Activated effector memory CD4-positive, alpha-beta T cell treated with Interleukin-2 at 50 U/mL for 16 hours (primary cell): ENCODE measurements at places on chromosomes 12 and 14.

DNA sequence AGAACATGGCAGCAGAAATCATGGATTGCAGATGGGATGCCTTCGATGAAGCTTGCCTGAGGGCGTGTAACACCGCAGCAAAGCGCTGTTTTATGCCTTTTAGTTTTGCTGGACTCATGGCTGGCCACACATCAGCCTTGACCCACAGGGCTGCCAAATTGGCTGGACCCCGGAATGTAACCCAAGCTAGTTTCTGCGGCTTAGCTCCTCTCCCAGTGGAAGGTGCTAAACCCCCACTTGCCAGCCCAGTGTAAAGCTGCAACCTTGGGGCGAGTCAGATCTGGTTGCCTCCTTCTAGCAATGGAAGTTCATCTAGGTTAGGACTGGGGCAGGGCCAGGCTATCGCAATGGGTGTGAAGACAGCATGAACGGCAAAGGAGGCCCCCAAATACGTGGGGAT is 38.3 kb downstream of the MEG3 start:
- no peak for DNase-seq

DNA sequence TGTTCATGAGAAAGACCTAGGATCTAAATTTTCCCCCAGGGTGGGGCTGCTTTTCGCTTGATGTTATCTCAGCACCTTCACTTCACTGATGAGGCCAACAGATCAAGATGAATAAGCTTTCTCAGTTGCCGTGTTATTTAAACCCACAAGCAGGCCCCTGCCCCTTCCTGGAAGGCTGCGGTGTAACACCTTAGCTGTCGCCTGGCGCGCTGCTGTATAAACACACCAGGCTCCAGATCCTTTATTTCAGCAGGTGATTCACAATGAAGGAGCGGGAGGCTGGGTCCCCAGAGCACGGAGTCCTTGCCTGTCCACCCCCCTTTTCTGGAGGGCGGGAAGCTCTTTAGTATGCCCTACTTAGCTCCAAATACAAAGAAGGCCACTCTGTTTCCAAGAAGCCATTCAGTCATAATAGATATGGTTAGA is 515.4 kb downstream of the FUT8 start:
- DNase-seq: peak; percentile 78

- DNase-seq: no peak
These were observed 29.7 kb downstream of the FAM222A start for GRCh38 chr12:109743076-109743910.

DNA sequence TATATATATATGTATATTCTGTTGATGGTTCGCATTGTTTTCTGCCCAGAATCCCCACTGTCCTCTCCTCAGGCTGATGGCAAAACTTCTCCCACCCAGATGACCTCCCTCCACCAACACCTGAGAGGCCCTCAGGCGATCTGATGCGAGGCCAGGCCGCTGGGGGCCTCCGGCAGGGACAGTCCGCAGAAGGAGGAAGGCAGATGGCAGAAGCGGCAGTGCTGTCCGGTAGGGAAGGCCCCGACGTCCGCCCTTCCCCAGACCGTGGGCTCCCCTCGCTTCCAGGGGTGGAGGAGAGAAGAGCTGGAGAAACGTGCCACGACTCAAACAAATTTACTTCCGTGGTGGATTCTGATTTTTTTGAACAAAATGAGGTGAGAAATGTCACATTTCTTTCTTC is 178.3 kb upstream of the RGS6 start:
- no peak for DNase-seq

DNA sequence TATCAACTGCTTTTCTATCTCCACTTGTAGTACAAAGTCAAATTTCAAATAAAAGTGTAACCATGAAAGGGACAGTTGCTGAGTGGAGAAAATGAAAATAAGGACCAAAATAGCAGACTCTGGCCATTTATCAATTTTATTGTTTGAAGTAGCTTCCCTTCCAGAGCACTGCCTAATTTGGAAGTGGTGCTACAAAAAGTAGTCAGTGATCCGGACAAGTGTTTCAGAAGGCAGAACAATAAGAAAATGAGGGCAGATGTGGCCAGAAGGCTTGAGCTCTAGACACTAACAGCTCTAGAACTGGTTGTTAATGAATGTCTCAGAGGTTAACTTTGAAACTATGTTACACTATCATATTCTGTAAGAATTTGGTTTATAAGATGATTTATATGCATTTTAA is 48.9 kb downstream of the ABCC9 start:
- DNase-seq: no peak

DNA sequence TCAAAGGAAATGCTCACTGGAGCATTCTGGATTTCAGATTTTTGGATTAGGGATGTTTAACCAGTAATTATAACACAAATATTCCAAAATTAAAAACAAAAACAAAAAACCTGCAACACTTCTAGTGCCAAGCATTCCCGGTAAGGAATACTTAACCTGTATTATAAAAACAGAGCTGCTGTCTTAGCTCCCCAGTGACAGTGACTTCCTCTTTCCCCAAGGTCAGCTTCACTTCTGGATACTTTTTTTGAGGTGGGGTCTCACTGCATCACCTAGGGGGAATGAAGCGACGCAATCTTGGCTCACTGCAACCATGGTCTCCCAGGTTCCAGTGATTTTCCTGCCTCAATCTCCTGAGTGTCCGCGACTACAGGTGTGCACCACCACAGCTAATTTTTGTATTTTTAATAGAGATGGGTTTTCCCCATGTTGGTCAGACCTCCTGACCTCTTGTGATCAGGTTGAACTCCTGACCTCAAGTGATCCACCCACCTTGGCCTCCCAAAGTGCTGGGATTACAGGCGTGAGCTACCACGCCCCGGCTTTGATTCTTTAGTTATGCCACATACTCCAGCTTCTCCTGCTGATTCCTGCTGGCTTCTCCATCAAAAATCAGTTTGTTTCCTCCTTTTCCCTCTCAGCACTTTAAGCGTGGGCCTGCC is 15.9 kb downstream of the PPP1CC start:
- DNase-seq: no peak

DNA sequence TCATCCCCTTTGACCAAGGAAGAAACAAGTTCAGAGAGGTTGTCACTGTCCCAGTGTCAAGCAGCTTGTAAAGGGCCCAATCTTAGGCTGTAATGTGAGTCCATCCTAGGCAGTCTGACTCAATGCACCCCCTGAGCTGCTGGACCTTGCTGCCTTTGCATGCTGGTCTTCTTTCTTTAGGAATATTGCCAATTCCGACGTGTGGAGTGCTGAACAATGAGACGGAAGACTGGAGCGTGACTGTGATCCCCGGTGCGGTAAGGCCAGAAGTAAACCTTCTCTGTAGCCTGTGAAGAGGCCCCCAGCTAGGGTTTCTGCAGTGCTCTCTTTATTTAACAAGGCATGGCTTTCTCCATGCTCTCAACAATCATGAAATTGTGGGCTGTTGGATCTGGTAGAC is 963 bp downstream of the TCTN2 start:
- DNase-seq: no peak
